ENCODE measurements at places on chromosomes 1 and 21.
A peak's percentile ranks its signal among the peaks of the same experiment; 100 is the strongest.

- DNase-seq = peak; percentile 39
- H3K27me3 ChIP-seq = no peaks in the 10 kb centered on the region
- H3K27ac ChIP-seq = no peak overlapping the region
- H3K36me3 ChIP-seq = no peaks in the 10 kb centered on the region
- no peak overlapping the region for H3K4me3 ChIP-seq
- H3K4me1 ChIP-seq = no peaks in the 10 kb centered on the region
Observed at GRCh38 chr1:238621405-238621804, 730.7 kb upstream of the ZP4 start.

- H3K27me3 ChIP-seq = no peaks in the 10 kb centered on the region
- peaks cover 11% of the 10 kb centered on the region for H3K4me1 ChIP-seq
- H3K36me3 ChIP-seq = no peaks in the 10 kb centered on the region
- DNase-seq = peak; percentile 59
Observed at GRCh38 chr1:216902669-216903381, 179.6 kb upstream of the ESRRG start.

- no peak for DNase-seq
- H3K36me3 ChIP-seq = peaks cover 45% of the 10 kb centered on the region
- H3K4me3 ChIP-seq = no peak overlapping the region
- H3K27me3 ChIP-seq = no peaks in the 10 kb centered on the region
- no peak overlapping the region for H3K27ac ChIP-seq
Observed at GRCh38 chr1:32364836-32365235, 2.5 kb downstream of the TSSK3 start.

GRCh38 chr1:33335020-33335419 lies 14.1 kb upstream of the A3GALT2 start:
- H3K4me3 ChIP-seq = no peak overlapping the region
- H3K27me3 ChIP-seq = no peaks in the 10 kb centered on the region
- H3K27ac ChIP-seq = peak overlapping the region; percentile 44
- peaks cover 48% of the 10 kb centered on the region for H3K36me3 ChIP-seq
- peaks cover 45% of the 10 kb centered on the region for H3K4me1 ChIP-seq

DNA sequence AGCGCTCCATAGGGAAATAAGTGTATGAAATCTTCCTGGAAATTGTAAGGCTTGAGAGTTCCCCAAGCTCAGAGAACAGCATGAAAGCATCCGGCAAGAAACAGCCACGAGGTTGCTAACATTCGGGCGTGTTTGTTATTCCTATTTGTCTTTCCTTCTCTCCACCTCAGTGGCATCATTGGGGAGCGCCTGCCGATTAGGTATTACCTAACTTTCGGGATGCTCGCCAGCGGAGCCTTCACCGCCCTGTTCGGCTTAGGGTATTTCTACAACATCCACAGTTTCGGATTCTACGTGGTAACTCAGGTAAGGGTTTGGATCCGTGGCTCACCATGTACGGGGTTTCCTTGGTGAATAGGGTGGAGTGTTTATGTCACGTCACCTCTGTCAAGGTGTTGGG lies 25.7 kb downstream of the SLC37A1 start:
- no peak overlapping the region for H3K4me3 ChIP-seq
- no peaks in the 10 kb centered on the region for H3K36me3 ChIP-seq
- H3K27ac ChIP-seq = no peak overlapping the region

DNA sequence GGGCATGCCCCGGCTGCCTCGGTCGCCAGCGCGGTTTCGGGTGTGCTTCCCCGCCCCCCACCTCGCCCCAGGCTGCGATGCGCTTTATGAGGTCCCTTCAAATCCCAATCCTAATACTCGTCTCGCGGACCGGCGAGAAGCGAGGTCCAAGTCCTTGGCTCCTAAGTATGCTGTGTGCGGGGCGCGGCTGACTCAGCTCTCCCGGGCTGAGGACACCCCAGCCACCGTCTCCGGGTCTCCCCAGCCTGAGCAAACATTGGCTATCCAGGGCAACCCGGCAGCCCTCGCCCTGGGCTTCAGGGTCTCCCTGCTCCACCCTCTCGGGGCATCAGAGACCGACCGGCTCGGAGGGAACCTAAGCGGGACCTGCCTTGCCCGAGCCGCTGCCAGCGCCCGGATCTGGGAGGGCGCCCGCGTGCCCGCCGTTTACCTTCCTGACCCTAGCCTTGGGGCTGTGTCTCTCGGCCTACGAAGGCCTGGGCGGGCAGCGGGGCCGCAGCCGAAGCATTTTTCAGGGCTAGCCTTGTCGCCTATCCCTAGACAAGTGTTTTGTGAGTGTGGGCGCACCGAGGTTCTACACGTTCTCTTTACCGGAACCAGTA lies 1.2 kb downstream of the ITPKB start:
- peaks cover 9% of the 10 kb centered on the region for H3K36me3 ChIP-seq
- H3K4me1 ChIP-seq = peaks cover 2% of the 10 kb centered on the region
- peak overlapping the region; percentile 10 for H3K27ac ChIP-seq

GRCh38 chr21:41304068-41304720 lies 12.4 kb upstream of the FAM3B start:
- no peak for DNase-seq
- no peak overlapping the region for H3K4me3 ChIP-seq
- H3K27me3 ChIP-seq = no peaks in the 10 kb centered on the region
- no peaks in the 10 kb centered on the region for H3K4me1 ChIP-seq
- no peak overlapping the region for H3K27ac ChIP-seq
- no peaks in the 10 kb centered on the region for H3K36me3 ChIP-seq

DNA sequence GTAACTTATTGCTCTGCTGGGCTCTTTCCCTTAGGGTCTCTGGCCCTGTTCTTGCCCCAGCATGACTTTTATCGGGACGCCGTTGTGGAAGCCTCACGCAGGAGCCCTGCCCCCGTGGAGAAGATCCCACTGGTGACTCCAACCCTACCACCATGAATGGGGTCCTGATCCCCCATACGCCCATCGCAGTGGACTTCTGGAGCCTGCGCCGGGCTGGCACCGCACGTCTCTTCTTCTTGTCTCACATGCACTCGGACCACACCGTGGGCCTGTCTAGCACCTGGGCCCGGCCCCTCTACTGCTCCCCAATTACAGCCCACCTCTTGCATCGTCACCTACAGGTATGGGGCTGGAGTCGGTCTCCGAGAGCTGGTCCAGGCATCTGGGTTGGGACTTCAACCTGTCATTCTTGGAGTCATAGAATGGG lies 322 bp downstream of the DCLRE1B start:
- peaks cover 5% of the 10 kb centered on the region for H3K36me3 ChIP-seq
- H3K4me1 ChIP-seq = no peaks in the 10 kb centered on the region
- no peak for DNase-seq
- H3K4me3 ChIP-seq = peak overlapping the region; percentile 58

DNA sequence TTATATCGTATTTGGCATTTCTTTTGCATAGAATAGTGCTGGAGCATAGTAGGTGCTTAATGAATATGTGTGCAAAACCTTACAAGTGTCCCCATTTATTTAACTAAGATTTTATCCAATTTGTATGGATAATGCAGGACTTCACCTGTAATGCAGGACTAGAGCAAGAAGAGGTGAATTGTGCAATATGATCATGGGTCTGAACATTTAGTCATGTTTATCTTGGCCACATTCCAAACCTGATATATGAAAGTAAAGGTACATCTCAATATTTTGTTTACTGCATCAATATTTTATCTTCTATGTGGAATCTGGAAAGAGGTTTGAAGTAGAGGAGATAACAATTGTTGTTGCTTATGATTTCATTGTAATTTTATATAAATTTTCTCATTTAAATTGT lies 1626.7 kb upstream of the B3GALT2 start:
- H3K4me3 ChIP-seq = no peak overlapping the region
- DNase-seq = no peak
- no peaks in the 10 kb centered on the region for H3K4me1 ChIP-seq
- H3K27ac ChIP-seq = no peak overlapping the region

DNA sequence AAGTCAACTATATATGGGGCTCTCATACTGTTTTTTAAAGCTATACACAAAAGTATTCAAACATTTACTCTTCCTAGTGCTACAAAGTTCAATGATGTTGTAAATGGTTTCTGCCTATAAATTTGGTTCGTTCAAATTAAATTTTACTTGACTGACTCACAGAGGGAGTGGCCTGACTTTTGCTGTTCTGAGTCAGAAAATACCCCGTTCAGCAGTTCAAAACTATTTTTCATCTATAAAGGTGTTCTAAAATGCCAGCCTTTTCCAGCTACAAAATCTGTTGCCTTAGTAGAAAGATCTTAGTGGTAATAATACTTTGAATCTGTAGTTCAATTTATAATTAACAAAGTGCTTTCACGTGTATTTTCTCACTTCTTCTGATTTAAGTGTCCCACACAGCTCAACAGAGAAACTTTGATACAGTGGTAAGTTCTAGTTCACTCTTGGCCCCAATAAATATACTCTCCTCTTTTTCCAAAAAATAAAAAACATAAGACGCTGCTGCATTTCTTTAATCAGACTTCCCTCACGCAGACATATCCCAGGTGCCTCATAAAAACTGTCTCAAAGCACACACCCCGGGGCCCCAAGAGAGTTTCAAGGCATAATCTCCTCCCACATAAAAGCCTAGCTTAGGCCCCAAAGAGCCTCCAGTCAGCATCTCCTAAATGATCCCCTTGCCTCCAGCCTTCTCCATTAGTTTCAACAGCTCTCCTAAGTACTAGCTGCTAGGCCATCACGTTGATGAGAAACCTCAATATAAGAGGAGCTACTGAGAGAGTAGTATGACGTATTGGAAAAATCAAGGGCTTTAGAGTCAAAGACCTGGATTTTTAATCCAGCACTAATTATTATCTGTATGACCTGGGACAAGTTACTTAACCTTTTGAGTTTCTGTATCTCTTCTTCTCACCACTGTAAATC lies 3.2 kb downstream of the PTP4A2 start:
- peaks cover 25% of the 10 kb centered on the region for H3K4me1 ChIP-seq
- peak overlapping the region; percentile 2 for H3K4me3 ChIP-seq
- peak overlapping the region; percentile 30 for H3K27ac ChIP-seq
- no peaks in the 10 kb centered on the region for H3K27me3 ChIP-seq

GRCh38 chr1:156382561-156382960 lies 13.6 kb downstream of the RHBG start:
- no peaks in the 10 kb centered on the region for H3K4me1 ChIP-seq
- no peak overlapping the region for H3K4me3 ChIP-seq
- no peak overlapping the region for H3K27ac ChIP-seq
- H3K27me3 ChIP-seq = peaks cover 19% of the 10 kb centered on the region

GRCh38 chr1:193157360-193157759 lies 29.1 kb downstream of the B3GALT2 start:
- H3K36me3 ChIP-seq = peaks cover 9% of the 10 kb centered on the region
- DNase-seq = no peak
- peak overlapping the region; percentile 90 for H3K27ac ChIP-seq
- H3K27me3 ChIP-seq = no peaks in the 10 kb centered on the region
- H3K4me1 ChIP-seq = peaks cover 7% of the 10 kb centered on the region
- no peak overlapping the region for H3K4me3 ChIP-seq

DNA sequence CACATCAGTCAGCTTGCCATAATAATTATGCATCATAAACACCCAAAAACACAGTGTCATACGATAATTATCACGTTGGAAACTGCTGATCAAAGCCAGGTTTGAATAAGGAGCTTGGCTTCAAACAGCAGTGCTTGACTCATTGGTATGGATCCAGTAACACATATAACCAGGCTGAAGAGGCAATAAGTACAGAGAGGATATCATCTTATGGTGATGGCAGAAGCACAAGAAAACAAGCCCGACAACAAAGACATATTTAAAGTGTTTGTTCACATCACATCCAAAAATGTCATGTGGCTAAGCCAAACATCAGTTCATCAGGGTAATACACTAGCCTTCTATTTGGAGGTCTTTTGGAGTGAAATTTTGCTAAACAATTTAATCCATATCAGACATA lies 389.7 kb downstream of the NCAM2 start:
- H3K36me3 ChIP-seq = no peaks in the 10 kb centered on the region
- no peak overlapping the region for H3K27ac ChIP-seq
- DNase-seq = no peak

DNA sequence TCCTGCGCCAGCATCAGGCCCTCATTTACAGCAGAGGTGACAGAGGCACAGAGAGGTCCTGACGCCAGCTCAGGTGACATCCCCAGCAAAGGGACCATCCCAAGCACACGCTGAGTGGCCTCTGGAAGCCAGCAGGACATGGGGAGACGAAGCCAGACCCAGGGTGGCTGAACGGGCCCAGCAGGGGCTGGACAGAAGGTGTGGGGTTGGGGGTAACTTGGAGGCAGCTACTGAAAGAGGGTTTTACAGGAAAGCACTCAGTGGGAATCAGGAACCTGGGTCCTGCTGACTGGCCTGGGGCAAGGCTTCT lies 1.6 kb upstream of the ARHGEF16 start:
- H3K4me1 ChIP-seq = no peaks in the 10 kb centered on the region
- H3K36me3 ChIP-seq = no peaks in the 10 kb centered on the region
- H3K27me3 ChIP-seq = peaks cover 28% of the 10 kb centered on the region

DNA sequence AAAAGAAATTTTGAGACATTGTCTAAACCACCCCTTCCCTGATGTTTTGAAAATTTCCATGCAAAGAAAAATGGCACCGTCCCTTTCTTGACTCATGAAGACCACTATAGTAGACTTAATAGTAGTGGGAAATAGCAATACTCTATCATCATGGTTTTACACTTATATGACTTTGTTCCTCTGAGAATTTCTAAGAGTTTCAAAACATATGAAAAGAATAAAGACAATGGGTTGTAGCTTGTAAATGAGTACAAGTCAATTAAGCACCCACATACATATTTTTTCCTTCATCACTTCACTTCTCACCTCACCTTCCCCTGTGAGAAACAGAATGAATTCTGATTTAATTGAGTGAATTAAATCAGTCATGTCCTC lies 151.7 kb downstream of the LYPLAL1 start:
- H3K27me3 ChIP-seq = no peaks in the 10 kb centered on the region
- H3K4me3 ChIP-seq = no peak overlapping the region
- H3K27ac ChIP-seq = no peak overlapping the region
- peaks cover 10% of the 10 kb centered on the region for H3K4me1 ChIP-seq
- no peak for DNase-seq

- DNase-seq = no peak
- H3K4me1 ChIP-seq = peaks cover 16% of the 10 kb centered on the region
- no peaks in the 10 kb centered on the region for H3K27me3 ChIP-seq
- no peak overlapping the region for H3K4me3 ChIP-seq
Observed at GRCh38 chr21:33977721-33978369, 62.2 kb upstream of the ATP5PO start.

GRCh38 chr1:219247441-219247840 lies 73.8 kb downstream of the LYPLAL1 start:
- DNase-seq = peak; percentile 74
- no peaks in the 10 kb centered on the region for H3K36me3 ChIP-seq
- peaks cover 6% of the 10 kb centered on the region for H3K4me1 ChIP-seq
- no peaks in the 10 kb centered on the region for H3K27me3 ChIP-seq
- H3K27ac ChIP-seq = no peak overlapping the region

- no peak overlapping the region for H3K4me3 ChIP-seq
- DNase-seq = no peak
- H3K27ac ChIP-seq = no peak overlapping the region
- no peaks in the 10 kb centered on the region for H3K4me1 ChIP-seq
Observed at GRCh38 chr21:33993286-33994231, 78.0 kb upstream of the ATP5PO start.

- no peaks in the 10 kb centered on the region for H3K4me1 ChIP-seq
- no peaks in the 10 kb centered on the region for H3K27me3 ChIP-seq
- no peaks in the 10 kb centered on the region for H3K36me3 ChIP-seq
- no peak overlapping the region for H3K27ac ChIP-seq
Observed at GRCh38 chr1:76287917-76288316, 213.4 kb downstream of the ST6GALNAC3 start.

GRCh38 chr1:227314014-227314848 lies 4.1 kb downstream of the CDC42BPA start:
- H3K27me3 ChIP-seq = no peaks in the 10 kb centered on the region
- no peak for DNase-seq
- H3K27ac ChIP-seq = no peak overlapping the region
- 0 out of 2 replicates have a peak, but pooled peaks cover 3% of the 10 kb centered on the region for H3K36me3 ChIP-seq
